ENCODE measurements at places on chromosomes 1 and 21.

- no peak for DNase-seq
Measured at GRCh38 chr1:237664348-237664747, 226.4 kb downstream of the ZP4 start.

- DNase-seq = no peak
Measured at GRCh38 chr1:228092342-228093049, 10.0 kb downstream of the ARF1 start.

DNA sequence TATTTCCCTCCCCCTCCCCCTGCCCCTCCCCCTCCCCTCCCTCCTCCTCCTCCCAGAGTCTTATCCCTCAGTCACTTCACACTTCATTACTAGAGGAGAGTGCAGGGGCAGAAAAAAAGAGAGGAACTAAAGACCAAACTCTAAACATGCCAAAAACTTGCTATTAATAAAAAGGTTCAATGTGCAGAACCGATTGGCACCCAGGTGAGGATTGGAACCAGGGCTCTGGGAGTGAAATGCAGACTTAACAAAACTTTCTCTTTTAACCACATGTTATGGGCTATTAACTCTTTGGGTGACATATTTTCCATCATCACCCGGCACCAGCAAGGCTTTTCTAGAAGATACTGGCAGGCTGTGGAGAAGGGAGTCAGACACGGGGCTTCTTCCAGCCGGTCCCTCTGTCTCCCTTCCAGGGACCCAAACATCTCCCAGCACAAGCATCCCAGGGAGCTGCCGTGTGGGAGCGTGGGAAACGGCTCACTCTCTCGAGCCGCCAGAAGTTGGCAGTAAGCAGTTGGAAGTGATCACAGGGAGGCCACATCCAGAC lies 13.6 kb downstream of the NID1 start:
- DNase-seq = no peak

GRCh38 chr1:52658795-52659194 lies 25.8 kb downstream of the SHISAL2A start:
- DNase-seq = no peak

GRCh38 chr1:227726924-227727599 lies 8.0 kb downstream of the JMJD4 start:
- DNase-seq = no peak

- no peak for DNase-seq
Measured at GRCh38 chr1:168832661-168833060, 103.7 kb upstream of the DPT start.

DNA sequence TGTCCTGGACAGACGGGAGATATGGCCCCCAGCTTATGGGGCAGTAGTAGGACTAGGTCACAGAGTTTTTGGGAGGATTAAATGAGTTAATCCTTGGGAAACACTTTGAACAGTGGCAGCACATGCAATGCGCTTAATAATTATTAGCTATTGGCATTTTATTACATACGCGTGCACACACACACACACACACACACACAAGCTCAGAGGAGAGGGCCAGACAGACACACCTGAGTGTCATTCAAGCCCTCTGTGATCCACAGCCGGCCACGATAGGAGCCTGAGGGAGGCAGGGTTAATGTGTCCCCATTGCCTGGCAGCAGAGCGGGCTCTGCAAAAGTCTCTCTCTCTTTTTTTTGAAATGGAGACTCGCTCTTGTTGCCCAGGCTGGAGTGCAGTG lies 37.9 kb downstream of the EPHA2 start:
- no peak for DNase-seq

DNA sequence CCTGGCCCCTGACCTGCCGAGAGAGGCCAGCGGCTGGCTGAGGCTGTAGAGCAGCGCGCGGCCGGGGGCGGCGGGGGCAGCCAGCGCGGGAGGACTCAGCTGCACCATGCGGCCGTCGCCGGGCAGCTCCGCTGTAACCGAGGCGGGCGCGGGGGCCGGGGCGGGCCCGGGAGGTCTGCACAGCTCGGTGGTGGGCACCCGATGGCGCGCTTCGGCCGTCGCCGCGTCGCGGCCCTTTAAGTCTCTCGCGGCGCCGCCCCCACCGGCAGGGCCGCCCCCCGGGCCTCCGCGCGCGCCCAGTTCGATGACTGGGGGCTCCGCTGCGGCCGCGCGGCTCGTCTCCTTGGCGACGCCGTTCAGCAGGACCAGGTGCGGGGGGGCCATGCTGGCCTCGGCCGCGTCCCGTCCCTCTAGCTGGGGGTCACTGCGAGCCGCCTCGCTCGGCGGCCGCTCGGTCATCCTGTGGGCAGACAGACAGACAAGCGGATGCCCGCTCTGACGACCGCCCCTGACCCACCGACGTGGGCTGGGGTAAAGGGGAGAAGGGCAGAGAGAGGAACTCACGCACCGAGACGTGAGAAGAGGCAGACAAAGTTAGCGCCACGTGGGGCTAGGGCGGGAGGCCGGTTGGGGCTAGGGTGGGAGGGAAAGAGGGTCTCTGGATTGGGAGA lies 6.5 kb downstream of the TAL1 start:
- no peak for DNase-seq

- no peak for DNase-seq
Measured at GRCh38 chr1:43038232-43038935, 79.7 kb upstream of the SLC2A1 start.

DNA sequence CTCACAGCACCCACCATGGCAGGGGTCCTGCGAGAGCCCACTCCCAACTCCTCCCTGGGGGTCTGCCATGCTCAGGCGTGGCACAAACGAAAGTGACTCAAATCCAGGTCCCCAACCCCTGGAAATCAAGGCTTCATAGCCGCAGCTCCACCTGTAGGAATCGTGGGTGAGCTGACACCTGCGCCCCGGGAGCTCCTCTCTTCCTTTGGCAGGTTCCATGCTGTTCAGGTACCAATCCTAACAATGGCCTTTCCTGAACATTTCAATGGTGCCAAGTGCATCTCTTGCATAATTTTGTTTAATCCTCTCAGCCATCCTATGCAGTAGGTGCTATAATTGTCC lies 28.9 kb upstream of the NPPB start:
- DNase-seq = no peak

GRCh38 chr1:26049531-26050247 lies 3.8 kb upstream of the SLC30A2 start:
- no peak for DNase-seq

DNA sequence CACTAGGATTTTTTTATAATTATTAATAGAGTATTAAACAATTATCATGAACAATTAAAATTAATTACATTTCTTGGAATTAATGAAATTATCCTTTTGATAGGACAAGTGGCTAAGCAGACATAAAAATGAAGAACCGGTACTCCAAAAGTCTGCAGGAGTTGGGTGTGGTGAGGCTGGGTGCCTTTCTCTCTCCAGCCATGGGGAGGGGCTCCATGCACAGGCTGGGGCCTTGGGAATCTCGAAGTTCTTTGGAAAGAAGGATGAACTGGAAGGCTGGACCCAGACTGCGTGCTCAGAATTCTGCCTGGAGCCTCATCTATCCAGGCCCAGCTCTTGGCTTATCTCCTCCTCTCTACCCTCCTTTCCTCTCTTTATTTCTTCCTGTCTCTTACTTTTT lies 94.1 kb downstream of the ACTL8 start:
- no peak for DNase-seq
